ENCODE measurements at places on chromosomes 5 and 9.
A peak's percentile ranks its signal among the peaks of the same experiment; 100 is the strongest.

DNA sequence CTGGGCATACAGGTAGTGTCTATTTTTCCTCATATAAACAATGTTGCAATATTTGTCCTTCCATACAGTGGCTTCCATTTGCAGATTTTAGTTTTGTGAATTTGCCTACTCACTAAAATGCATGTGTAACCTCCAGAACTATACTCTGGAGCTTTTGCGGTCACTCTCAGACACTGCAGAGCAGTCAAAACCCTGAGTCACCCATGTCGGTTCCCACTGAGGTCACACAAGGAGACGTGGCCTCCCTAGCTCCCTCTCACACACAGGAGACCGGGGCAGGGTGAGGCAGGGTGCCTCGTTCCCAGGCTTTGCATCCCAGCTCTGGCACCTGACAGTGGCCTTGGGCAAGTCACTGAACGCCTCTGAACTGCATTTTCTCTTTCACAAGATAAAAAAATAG is 55.5 kb upstream of the ZNF354A start:
- DNase-seq = peak; percentile 24

DNA sequence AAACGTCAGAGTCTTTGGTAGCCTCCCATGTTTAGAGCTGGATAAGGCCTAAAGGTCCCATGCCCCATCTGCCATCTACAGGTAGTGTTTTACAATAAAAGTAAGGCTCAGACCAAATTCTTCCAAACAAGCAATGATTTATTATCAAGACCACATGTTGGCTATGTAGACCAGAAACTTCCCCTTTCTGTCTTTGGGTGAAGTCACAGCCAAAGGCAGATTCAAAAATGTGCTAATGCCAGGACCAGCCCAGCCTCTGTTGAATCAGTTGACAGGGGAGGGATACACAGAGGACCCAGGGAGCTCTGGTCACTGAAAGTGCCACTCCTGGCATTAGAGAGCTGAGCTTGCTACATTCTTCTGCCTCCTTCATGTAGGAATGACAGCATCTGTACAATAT is 360.8 kb downstream of the NTRK2 start:
- DNase-seq = no peak

GRCh38 chr5:1666812-1667588 is 132.6 kb downstream of the MRPL36 start:
- DNase-seq = peak; percentile 21

DNA sequence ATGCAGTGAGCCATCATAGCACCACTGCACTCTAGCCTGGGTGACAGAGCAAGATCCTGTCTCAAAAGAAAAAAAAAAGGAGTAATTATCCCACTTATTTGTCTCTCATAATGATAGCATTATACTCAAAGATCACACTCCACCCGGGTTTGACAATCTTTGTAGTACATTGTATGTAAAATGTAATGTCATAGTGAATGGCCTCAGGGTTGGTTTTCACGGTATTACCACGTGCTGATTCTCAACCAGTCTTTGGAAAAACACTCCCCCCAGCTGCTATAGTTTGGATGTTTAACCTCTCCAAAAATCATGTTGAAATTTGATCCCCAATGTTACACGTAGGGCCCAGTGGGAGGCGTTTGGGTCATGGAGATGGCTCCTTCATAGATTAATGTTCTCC is 402.4 kb upstream of the GRAMD2B start:
- no peak for DNase-seq

GRCh38 chr5:110625376-110625999 is 101.0 kb downstream of the TMEM232 start:
- peak; percentile 47 for DNase-seq

- DNase-seq = no peak
Measured at GRCh38 chr5:35822511-35822910, 34.2 kb upstream of the IL7R start.

DNA sequence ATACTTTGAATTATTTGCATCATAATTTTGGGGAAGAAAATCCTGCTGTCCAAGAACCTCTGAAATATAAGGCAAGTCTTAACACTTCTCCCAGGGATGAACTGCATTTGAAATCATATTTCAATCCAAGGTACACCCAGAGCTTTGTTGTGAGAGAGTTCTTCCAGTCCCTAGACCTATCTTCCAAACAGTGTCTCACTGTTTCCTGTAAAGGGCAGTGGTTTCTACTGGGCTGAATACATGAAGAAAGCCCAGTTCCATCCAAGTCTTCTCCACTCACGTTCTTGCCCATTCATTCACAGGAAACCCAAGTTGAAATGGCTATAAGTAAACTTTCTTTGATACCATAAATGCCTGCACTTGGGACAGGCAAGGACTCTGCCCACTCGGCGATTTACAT is 108.3 kb upstream of the LHFPL2 start:
- DNase-seq = no peak

DNA sequence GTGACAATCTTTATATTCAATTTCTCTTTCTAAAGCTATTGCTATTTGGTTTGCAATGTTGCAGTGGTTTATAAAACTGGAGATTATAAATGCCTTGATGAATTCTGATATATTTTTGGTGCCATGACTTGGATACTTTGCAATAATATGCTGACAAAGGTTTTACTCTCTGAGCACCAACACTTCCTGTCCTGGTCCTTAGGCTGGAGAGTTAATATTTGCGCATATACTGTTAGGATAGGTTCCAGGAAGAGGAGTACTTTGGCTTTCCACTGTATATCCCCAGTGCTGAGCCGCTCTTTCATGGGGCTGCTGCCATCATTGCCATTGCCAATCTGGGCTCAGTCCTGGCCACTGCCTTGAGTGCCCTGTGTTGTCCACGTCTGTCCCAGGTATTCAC is 139.6 kb downstream of the ZCCHC7 start:
- no peak for DNase-seq

DNA sequence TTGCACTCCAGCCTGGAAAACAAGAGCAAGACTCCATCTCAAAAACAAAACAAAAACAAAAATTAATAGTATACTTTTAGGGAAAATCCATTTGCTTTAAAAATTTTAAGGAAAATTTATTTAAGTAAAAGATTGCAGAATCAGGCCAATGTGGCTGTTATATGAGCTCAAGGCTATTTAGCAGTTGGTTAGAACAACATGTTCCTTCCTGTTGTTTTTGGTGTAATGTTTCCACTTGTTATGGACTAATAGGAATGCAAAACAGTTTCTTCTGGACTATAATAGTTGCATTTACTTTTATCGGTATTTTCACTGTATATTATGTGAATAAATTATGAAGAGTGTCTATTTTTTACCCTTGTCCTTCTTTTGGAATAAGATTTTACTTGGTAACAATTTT is 3.0 kb upstream of the CDC42SE2 start:
- DNase-seq = peak; percentile 47

GRCh38 chr9:8733131-8733954 is 933.8 kb upstream of the DMAC1 start:
- peak; percentile 26 for DNase-seq

GRCh38 chr5:6354848-6355247 is 23.5 kb downstream of the MED10 start:
- DNase-seq = no peak

DNA sequence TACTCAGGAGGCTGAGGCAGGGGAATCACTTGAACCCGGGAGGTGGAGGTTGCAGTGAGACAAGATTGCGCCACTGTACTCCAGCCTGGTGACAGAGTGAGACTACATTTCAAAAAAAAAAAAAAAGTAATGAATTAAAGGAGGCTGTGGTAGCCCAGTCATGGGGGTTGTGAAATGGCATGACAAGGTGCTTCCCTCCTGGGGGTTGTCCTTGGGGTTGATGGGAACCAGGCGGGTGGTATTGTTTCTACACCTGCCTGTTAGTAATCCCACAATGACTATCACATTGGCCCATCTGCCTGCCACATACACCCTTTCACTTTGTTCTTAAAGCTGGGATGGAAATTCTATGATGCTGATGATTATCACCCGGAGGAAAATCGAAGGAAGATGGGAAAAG is 5.6 kb downstream of the IDNK start:
- peak; percentile 10 for DNase-seq

DNA sequence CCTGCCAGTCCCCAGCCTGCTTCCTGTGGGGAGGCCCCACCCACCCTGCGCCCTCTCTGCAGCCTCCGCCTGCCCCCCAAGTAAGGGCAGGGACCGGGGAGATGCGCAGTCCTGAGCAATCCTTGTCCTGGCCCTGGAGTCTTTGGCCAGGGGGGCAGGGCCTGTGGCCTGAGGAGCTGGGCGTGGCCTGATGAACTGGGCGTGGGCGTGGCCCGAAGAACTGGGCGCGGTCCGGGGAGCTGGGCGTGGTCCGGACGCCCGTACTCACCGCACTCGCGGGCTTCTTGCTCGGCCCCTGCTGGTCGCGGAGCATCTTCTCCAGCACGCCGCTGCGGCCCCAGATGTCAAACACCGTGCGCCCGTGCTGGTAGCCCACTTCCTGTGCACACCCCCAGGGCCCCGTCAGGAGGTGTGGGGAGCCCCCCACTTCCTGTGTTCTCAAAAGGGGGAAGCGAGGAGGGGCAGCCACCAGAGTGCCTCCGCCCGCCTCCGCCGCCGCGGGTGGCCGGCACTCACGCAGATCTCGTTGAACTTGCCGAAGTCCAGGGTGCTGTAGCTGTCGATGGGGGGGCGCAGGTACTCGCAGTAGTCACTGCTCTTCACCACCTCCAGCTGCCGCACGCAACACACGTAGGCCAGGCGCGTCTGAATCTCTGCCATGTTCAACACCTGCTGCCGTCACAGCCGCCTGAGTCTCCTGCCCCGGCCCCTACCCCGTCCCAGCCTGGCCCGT is 2.7 kb upstream of the NSMF start:
- peak; percentile 58 for DNase-seq

- no peak for DNase-seq
Measured at GRCh38 chr9:5112109-5112592, 73.3 kb downstream of the INSL6 start.

GRCh38 chr9:91905991-91906469 is 44.0 kb downstream of the ROR2 start:
- no peak for DNase-seq

DNA sequence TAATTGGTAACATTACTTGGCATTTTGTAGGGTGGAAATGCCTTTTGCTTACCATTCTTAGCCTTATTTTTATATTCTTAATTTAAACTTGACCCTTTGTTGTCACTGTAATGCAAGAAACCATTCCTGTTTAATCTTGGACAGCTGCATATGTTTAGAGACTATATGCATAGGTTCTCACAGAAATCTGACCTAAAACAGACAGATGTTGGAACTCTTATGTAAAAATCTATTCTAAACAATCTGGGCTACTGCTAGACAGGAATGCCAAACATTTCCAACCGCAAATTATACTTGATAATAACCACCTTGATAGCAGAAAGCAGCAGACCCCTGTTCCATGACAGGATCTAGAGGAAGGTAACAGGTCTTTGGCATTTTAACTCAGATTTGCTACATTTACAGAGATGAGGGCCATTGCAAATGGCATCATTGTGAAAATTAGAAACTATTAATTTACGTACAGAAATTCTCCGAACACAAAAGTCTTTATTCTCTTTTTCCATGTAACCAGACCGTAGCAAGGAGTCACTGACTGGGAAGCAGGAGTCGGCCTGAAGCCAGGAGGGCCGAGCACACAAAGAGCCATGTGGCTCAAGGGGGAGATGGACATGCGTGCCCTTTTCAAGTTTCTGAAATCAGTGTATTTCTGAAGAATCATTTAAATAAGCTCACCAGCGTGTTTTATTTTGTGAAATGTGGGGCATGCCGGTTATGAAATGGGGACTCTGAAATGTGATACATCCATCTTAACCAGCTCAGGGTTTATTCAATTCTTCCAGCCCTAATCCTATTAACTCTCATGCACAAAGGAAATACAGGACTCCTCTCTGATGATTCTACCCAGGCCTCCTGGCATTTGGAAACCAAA is 139.3 kb downstream of the AOPEP start:
- DNase-seq = no peak

DNA sequence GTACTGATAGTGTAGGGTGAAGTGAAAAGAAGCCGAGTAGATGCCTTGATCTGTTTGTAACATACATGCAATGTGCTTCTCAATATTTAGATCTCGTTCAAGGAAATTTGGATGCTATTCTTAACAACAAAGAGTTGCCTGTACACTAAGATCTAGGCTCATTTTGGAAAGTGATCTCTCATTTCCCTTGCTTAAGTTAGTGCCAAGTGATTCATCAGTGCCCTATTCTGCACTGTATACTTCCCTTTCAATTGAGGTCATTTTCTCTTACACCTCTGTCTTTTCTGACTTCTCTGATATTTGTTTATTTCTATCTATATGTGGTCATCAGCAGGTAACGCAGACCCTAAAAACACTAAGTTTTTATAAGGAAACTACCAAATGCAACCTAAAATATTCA is 528.6 kb upstream of the PTPRD start:
- DNase-seq = peak; percentile 15

DNA sequence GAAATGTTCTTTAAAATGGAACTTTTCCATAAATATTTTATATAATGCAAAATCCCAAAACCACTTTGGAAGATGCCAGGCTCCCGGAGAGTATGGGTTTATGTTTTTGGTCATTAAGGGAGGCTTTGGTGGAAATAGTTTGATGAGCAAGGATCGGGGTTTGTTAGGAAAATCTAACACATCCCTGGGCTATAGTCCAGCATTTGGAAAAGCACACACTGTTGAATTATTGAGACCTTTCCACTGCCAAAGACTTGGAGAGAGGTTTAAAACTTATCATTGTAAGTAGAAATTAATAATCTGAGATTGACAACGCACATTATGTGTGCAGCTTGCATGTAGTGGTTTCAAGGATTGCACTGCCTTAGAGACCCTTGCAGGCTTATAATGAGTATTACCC is 156.3 kb downstream of the PARP8 start:
- no peak for DNase-seq

GRCh38 chr5:120137582-120137981 is 326.5 kb upstream of the PRR16 start:
- DNase-seq = no peak

- DNase-seq = peak; percentile 80
Measured at GRCh38 chr9:77839459-77840140, 191.5 kb upstream of the GNA14 start.

GRCh38 chr5:140325486-140325885 is 20.9 kb downstream of the HBEGF start:
- no peak for DNase-seq

DNA sequence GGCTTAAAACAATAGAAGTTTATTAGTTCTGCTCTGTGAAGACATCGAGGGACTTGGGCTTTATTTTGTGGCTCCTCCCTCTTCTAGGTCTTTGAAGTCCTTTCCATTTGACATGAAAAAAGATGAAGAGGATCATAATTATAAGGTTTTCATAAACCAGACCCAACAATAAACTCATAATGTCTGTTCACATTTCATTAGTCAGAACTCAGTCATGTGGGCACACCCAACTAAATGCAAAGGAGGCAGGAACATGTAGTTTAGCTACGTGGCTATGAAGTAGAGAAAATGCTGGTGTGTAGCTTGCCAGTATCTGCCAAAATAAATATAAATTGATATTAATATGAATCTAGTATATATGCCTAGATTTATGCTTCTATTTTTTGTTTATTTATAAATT is 393.9 kb upstream of the C9orf72 start:
- DNase-seq = no peak

GRCh38 chr9:19408693-19409400 is at the start of gene ACER2:
Gene ACER2 (plus strand): TSS chr9:19409009. CDS start chr9:19409085, 76 bp downstream.
- DNase-seq = peak; percentile 78

All from fibroblast of mammary gland (primary cell).